Neuronal stem cell (in vitro differentiated cells): ENCODE measurements at places on chromosomes 5 and 9.

GRCh38 chr5:1476181-1476966, 31.1 kb upstream of the SLC6A3 start:
- DNase-seq = no peak

DNA sequence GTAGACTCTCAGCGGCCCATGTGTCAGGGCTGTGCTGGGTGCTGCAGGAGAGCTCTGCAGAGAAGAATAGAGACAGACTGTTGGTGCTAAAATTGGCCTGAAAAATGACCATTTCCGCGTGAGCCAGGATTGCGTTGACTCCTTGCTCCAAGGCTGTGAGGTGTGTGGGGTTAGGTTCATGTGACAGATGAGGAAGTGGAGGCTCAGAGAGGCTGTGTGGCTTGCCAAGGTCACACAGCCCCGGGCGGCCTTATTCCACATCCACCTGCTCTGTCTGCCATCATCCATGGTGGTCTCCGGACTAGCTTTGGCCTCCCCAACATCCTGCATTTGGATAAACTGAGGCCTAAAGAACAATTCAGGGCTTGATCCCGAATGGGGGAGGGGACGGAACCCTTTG, 15.2 kb downstream of the NEK6 start:
- DNase-seq = no peak

GRCh38 chr9:97900738-97901565, 21.3 kb downstream of the TRMO start:
- DNase-seq = peak; percentile 33

- no peak for DNase-seq
Measured at GRCh38 chr5:142391058-142391845, 66.4 kb upstream of the SPRY4 start.

GRCh38 chr9:70994582-70994981, 126.8 kb downstream of the TRPM3 start:
- DNase-seq = no peak

DNA sequence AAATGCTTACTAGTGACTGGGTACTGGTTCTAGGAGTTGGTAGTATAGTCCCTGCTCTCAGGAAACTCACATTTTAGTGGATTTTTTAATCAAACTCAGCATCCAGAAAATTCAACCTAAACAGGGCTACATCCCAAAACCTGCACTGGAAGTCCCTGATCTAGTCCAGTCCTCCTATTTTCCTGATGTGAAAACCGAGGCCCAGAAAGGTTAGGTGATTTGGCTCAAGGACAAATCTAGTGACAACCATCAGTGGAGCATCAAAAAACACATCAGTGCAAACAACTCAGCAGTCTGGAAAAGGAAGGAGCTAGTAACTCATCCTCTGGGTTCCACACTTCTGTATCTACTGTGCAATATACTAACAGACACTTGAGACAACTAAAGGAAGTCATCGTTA, 38.2 kb downstream of the SERINC5 start:
- DNase-seq = no peak

GRCh38 chr9:72089451-72090130, 29.2 kb upstream of the C9orf57 start:
- no peak for DNase-seq

GRCh38 chr5:44178414-44178813, 210.8 kb downstream of the FGF10 start:
- DNase-seq = no peak

DNA sequence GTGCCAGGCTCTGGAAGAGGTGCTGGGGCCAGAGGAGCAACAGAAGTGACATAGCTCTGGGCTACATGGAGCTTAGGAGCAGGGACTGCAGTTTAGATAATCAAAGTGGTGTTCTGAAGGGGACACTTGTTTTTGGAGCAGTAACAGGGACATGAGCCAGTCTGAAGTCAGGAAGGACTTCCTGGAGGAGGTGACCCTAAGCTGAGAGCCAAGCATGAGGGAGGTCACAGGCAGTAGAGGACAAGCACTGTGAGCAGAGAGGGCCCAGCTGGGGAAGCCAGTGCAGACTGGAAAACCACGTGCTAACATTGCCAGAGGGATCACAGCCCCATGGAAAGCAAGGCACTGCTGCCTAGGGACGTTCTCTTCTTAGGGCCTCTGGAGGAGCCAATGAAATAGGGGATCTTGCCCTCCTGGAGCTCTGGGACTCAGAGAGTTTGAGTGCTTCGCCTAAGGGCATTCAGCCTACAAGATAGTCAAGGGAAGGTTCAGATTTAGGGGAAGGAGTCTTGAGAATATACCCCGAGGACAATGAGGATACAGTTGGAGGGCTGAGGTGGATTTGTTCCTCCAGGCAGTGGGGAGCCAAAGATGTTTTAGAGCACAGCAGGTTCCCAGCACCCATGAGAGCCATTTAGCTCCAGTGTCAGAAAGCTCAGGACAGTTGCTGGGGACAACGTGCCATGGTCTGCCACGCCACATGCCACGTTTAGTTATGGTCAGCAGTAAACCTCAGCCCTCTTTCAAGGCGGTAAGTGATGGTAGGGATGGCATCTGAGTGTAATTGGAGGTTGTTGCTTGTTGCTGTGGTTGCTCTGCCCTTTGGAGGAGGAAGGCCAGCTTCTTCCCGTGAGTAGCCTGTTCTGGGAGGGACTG, 40.5 kb upstream of the SH3PXD2B start:
- DNase-seq = no peak

DNA sequence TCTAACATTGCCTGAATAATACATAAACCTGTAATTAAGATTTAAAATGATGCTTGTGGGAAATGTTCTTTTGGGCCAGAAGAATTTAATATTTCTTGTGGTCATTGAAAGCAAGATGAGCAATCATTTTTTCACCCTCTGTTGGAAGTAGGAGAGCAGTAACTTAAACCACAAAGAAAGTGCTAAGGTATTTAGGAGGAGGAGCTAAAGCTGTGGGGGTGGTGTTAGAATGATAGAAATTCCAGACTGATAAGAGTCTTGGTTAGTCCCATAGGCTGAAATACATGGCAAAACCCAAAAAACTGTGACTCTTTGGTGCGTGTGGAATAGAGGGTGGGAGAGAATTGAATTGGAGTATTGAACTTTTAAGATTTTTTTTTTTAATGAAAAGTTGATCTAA, 247.0 kb downstream of the YTHDC2 start:
- DNase-seq = no peak

GRCh38 chr9:133126697-133127339, 5.8 kb upstream of the RALGDS start:
- no peak for DNase-seq

DNA sequence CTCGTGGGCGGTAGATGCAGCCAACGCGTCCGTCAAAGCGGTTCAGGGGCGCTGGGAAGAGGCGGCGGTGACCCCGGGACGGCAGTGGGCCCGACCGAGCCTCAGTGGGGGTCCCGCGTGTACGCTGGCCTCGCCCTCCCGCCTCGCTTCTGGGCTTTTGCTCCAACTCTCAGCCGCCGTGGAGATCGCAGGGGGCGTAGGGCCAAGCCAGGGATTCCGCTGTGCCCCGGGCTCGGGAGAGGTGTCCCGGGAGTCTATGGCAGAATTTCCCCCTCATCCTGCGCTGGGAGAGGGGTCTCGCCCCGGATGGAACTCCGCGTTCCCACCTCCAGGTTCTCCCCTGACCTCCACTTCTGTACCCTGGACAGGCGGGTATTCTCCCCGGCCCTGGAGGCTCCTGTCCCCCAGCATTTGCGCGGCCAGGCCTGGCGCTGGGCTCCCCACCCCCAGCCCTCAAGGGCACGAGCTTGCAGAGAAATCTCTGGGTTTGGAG, 131.9 kb downstream of the MRPL36 start:
- no peak for DNase-seq

GRCh38 chr5:168525856-168526255, 3.2 kb upstream of the FBLL1 start:
- no peak for DNase-seq

DNA sequence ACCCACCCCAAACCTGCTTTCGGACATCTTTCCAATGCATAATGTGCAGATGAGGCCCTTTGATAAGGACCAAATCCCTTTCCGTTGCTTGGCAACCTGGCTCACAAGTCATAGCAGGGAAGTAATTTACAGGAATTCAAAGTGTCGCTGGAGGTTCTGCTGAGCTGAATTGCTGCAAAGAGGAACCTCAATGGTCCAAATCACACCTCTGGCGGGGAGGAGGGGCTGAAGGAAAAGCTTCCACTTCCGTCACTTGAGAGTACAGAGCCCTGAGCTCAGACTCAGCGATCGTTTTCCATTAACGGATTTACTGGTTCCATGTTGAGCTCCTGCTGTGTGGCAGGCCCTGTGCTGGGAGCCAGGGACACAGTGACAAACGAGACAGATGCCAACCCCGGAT, 99.3 kb downstream of the KCNIP1 start:
- no peak for DNase-seq

DNA sequence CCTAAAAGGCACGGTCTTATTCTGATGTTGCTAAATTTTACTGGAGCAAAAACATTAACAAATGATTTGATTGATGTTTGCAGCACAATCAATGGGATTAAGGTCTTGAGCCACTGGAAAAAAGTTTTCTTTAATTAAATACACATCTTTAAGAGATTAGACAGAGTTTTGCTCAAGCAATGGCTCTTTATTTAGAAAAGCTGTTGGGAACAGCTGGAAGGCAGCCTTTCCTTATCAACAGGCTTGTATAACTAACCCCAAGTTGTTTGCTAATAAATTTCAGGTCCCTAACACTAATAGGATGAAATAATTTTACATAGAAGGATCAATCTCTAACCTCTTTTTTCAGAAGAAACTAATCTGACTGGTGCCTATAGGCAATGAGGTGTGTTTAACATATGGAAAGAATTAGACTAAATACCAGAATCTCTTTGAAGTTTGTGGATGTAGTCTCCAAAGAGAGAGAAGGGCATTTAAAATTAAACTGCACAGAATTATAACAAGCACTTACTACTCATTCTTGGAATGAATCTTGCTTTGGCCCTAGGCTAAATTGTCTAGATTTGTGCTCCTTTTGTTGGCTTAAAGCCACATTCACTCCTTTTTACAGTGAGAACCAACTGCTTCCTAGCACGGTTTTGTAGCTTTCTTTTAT, 67.3 kb upstream of the TNFAIP8 start:
- DNase-seq = no peak

DNA sequence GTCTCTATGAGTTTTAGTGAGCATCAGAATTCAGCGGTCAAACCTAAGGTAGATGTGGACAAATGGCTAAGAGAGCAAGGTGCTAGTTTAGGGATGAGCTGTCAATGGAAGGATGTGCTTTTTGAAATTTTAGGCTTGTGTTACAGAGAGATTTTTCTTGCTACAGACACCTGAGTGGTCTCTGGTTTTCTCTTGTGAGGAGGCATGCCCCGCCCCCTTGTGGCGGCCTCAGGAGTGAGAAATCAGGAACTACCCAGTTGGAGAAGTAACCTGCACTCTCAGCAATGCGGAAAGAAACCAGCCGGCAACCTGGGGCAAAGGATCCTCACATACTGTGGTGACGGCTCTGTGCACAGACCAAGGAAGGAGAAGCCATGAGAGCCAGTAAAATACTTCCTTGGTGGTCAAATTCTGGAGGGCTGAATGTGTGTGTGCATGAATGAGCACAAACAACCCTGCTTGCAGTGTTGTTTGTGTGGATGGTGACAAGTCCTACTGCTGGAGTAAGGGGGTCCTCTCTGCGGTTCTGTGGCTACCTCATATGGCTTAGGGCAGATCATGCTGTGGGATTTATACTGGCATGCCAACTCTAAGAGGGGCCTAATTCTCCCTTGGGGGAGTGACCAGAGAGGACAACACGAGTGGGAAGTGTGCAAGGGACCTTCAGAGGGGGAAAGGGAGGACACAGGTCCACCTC, 16.7 kb upstream of the HSD17B4 start:
- no peak for DNase-seq

DNA sequence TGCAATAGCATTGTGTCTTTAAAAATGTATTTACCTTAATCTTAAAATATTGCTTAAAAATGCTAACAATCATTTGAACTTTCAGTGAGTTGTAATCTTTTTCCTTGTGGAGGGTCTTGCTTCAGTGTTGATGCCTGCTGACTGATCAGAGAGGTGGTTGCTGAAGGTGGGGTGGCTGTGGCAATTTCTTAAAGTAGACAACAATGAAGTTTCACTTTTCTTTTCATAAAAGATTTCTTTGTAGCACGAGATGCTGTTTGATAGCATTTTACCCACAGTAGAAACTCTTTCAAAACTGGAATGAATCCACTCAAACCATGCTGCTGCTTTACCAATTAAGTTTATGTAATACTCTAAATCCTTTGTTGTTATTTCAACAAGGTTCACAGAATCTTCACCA, 50.8 kb downstream of the NR3C1 start:
- no peak for DNase-seq

DNA sequence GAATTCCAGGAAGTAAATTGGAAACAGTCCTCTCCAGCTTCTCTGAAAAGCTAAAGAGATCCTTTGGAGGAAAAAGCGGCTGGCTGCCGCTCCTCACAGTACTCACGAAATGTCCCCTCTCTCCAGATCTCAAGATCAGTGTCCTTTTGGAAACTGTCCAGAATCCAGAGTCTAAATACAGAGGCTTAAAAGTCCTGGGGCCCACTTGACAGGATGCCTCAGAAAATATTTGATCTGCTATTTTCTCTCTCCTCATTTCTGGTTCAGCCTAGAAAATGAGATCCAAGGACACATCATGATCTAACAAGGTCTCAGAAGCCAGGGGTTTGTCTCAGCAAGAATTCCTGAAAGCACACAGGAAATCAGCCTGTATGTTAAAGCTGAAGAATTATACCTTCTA, 7.2 kb downstream of the C1QTNF2 start:
- DNase-seq = no peak

DNA sequence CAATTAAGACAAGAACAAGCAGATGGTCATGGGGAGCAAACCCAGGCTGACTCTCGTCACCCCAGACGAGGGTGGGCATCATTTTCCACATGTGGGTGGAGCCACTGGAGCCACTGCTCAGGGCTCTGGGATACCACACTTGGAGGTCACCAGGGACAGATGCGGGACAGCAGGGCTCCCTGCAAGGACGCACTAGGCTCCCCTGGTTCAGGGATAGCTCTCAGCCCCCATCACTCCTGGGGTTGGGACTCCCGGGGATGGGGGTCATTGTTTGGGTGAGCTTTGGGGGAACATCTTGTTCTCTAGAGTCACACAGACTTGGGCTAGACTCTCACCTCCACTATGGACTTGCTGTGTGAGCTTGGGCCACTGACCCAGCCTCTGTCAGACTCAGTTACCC, 57.8 kb downstream of the GTF3C4 start:
- no peak for DNase-seq
